ENCODE measurements at places on chromosomes 5 and 9.

DNA sequence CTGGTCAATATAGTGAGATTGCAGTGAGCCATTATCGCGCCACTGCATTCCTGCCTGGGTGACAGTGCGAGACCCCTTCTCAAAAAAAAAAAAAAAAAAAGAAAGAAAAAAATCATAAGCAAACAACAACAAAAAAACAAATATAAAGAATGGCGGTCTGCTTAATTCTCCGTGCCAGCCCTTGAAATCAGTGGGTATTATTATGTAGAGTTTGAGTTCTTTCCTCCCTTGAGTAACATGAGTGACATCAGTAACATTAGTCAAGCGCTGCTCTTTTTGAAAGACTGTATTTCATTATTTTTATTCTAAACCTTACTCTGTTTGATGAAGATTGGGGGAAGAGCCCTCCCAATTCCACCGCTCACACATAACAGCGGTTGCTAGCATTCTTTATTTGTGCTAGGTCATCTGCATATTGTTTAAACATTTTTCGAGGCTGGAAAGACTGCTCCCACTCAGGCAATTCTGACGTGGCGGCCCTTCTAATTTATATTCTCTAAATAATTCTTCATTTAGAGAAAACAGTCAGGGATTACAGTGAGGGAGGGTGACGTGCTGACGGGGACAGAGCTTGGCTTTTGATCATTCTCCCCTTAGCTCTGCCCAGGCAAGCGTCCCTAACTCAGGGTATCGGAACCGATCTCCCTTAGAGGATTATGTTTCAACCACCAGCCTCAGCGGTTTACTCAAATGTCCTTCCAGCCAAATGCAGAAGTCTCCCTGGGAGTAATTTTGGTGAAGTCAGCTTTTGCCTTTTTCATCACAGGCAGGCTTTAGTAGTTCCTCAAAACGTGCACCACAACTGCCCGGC is 860 bp upstream of the MARCHF6 start:
- DNase-seq, result peak; percentile 33

DNA sequence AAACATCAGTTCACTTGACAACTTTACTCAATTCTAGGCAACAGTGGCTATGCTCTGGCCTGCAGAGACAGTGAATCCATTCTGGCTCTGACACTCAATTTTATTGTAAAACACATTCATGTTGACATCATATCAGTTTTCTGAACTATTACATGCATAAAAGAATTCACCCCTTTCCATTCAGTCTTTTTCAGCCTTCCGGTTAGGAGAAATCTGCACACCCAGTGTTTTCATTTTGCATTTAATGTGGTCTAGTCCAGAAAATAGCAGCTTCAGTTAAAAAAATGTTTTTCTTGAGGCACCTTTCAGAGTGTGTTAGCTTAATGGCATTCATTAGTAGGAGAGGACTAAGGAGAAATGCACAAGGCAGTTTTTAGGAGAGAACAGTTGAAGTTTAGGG is 95.1 kb downstream of the PBX3 start:
- no peak for DNase-seq

DNA sequence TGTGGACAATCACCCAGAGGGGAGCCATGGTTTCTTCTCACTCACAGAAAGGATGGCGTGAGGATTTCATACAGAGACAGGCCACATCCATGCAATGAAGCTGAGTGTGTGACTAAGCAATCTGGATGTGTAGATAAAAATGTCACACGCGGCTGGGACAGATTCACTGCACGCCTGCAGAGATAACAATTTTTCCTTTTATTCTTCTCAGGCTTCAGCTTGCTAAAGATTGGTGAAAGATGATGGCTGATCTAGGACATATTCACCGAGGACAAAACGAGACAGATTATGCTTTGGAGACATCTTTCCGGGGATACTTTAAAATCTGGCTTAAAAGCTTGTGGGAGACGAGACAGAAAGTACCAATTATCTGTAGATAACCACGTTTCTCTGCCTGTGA is 313.9 kb upstream of the TRPC7 start:
- DNase-seq, result no peak

- DNase-seq, result no peak
Measured at GRCh38 chr9:76743931-76744330, 20.3 kb upstream of the PCA3 start.

GRCh38 chr5:122707796-122708195 is 67.1 kb upstream of the SNX2 start:
- DNase-seq, result no peak

DNA sequence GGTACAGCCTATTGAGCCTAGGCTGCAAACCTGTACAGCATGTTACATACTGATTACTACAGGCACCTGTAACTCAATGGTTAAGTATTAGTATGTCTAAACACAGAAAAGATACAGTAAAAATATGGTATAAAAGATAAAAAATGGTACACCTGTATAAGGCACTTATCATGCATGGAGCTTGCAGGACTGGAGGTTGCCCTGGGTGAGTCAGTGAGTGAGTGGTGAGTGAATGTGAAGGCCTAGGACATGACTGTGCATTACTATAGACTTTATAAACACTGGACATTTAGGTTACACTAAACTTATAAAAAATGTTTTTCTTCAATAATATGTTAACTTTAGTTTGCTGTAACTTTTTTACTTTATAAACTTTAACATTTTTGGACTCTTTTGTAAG is 171.3 kb downstream of the SLC28A3 start:
- no peak for DNase-seq

DNA sequence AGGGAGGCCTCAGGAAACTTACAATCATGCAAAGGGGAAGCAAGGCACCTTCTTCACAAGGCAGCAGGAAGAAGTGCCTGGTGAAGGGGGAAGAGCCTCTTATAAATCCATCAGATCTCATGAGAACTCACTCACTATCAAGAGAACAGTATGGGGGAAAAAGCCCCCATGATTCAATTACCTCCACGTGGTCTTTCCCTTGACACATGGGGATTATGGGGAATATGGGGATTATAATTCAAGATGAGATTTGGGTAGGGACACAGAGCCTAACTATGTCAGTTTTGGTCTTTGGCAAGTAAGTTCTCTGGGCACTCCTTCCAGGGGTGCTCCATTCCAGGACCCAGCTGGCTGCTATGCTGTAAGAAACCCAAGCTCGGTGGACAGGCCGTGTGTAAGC is 275.3 kb upstream of the TUT7 start:
- DNase-seq, result no peak

- no peak for DNase-seq
Measured at GRCh38 chr5:654071-654778, 38.9 kb downstream of the TPPP start.

GRCh38 chr9:35609001-35609819 is 4.1 kb downstream of the TESK1 start:
- DNase-seq, result no peak

GRCh38 chr5:118293378-118293777 is 695.0 kb downstream of the DTWD2 start:
- no peak for DNase-seq

GRCh38 chr5:156330141-156330870 is 3.3 kb downstream of the SGCD start:
- no peak for DNase-seq

GRCh38 chr5:124461157-124461556 is 285.3 kb downstream of the ZNF608 start:
- no peak for DNase-seq

DNA sequence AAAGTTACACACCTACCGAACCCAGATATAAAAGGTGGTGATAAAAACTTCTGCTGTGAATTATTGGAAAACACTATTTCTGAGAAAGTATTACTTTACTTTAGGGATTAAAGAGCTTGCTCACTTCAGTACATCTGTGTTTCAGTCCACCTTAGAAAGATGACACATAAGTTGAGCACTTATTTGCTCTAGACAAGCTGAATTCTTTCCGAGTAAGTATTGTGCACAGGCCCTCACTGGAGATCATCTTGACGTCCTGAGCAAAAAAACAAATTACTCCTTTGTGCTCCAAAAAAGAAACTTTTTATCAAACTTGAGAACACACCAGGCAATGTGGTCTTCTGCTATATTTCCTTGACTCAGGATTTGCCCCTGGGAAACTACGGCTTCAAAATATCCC is 231.0 kb upstream of the GRAMD2B start:
- no peak for DNase-seq

DNA sequence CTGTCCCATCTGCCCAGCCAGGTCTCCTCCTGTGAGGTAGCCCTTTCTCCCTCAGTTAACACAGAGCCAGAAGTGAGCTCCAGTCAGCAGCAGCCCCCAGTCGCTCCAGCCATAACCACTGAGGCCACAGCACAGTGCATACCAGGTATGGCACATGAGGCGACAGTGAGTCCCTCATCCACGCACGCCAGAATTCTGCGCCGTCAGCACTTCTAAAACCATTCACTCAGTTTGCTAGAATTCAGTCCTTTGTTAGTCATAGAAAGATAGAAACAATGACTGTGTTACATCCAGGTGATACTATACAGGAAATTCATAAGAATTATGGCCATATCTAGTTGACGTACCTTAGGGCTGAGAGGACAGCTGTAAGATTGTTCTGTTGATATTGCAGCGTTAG is 88.5 kb downstream of the KIAA1958 start:
- no peak for DNase-seq

GRCh38 chr5:97224112-97224750 is 41.2 kb upstream of the RIOK2 start:
- no peak for DNase-seq

DNA sequence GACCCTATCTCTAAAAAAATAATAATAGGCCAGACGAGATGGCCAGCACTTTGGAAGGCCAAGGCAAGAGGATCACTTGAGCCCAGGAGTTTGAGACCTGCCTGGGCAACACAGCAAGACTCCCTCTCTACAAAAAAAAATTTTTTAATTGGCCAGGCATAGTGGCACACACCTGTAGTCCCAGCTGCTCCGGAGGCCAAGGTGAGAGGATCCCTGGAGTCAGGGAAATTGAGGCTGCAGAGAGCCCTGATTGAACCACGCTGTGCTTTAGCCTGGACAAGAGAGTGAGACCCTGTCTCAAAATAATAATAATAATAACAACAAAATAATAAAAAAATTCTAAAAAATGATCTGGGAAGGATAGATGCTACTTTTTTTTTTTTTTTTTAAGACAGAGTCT is 1.1 kb upstream of the DYNC2I2 start:
- no peak for DNase-seq

- DNase-seq, result peak; percentile 55
Measured at GRCh38 chr5:157108976-157109375, at the start of gene HAVCR2. TSS of gene HAVCR2 (minus strand) at chr5:157109044. CDS start at chr5:157108983, 61 bp downstream.

DNA sequence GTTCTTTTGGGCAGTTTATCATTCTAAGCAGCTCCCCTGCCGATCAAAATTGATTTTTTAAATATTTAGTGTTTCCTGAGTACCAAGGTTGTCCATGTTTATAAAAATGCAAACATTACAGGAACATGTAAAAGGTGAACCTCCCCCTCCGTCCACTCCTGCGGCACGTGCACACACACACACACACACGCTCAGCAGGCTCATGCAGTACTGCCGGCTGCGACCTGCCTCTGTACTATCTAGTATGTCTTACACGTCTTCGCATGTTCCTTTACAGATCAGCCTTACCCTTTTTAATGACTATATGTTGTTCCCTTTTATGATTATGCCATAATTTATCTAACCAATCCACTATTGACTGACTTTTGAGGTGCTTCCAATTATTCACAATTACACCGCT is 121.8 kb upstream of the LMX1B start:
- DNase-seq, result no peak

GRCh38 chr9:128098297-128099230 is 29.0 kb downstream of the PTGES2 start:
- DNase-seq, result peak; percentile 75

DNA sequence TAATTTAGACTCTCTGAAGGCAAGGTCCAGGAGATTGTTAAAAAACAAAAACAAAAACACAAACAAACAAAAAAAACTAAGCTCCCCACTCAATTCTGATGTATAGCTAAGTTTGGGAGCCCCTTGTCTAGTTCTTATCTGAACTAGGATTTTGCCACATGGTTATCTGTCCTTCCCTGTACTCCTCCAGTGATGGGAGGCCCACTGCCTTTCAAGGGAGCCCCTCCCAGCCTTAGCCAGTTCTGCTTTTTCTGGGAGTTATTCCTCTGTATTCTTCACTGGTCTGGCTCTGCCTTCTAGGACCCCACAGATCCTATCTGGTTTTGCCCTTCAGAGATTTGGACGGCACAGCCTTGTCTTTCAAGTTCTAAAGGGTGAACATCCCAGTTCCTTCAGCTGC is 2.1 kb upstream of the ALDH1B1 start:
- no peak for DNase-seq

DNA sequence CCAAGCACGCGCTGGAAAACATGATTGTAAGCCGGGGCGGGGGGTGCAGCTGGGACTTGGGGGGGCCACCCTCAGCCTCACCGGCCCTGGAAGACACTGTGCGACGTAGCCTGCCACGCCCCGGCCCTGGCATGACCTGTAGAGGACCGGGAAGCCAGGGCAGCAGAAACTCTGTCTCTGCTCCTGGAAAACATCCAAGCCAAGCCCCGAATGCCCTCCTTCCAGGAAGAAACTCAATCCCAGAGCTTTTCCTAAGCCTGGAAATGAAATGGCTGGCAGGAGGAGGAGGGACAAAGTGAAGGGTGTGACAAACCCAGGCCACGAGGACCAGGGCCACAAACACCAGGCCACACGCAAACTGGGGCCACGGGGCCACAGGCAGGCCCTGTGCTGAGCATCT is 55.4 kb downstream of the KCNT1 start:
- DNase-seq, result no peak

GRCh38 chr9:18766989-18767550 is 265.9 kb downstream of the SAXO1 start:
- no peak for DNase-seq

DNA sequence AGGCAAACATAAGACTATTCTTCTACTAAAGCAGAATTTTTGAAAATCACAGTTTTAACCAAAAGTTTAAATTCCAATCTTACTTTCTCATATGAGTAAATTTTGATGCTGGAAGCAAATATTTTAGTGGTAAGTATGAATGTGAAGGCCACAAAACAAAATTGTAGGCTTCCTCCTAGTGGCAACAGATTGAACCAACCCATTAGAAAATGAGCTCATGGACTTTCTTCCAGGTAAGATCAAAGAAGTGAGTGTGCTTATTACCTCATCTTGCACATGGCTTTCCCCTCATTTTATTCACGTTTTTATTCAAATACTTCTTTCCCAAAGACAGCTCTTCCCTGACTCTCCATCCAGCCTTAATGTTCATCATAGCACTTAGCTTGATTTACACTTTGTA is 16.5 kb upstream of the RLN2 start:
- no peak for DNase-seq

GRCh38 chr9:21634951-21635350 is 152.8 kb upstream of the IFNE start:
- DNase-seq, result no peak

- DNase-seq, result no peak
Measured at GRCh38 chr9:84703793-84704192, 34.3 kb downstream of the NTRK2 start.

GRCh38 chr9:116337015-116337414 is 183.4 kb downstream of the PAPPA start:
- DNase-seq, result no peak

- no peak for DNase-seq
Measured at GRCh38 chr9:120343416-120343815, 236.6 kb downstream of the CDK5RAP2 start.

DNA sequence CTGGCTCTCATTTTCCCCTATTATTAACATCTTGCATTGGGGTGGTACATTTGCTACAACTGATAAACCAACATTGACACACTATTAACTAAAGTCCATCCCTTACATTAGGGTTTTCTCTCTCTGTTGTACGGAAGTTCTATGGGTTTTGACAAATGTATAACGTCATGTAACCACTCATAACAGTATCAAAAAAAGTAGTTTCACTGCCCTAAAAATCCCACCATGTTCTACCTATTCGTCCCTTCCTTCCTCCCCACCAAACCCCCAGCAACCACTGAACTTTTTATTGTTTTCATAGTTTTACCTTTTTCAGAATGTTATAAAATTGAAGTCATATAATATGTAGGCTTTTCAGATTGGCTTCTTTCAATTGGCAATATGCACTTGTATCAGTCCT is 40.1 kb downstream of the MLLT3 start:
- no peak for DNase-seq

Data from activated naive CD8-positive, alpha-beta T cell treated with anti-CD3 and anti-CD28 coated beads for 36 hours (primary cell).